MCF 10A (cell line): ENCODE measurements at places on chromosomes 2 and 18. TPM values are rescaled to one million over a fixed set of nuclear protein-coding genes. Genes with fewer than 3 reads are reported as not detected.

DNA sequence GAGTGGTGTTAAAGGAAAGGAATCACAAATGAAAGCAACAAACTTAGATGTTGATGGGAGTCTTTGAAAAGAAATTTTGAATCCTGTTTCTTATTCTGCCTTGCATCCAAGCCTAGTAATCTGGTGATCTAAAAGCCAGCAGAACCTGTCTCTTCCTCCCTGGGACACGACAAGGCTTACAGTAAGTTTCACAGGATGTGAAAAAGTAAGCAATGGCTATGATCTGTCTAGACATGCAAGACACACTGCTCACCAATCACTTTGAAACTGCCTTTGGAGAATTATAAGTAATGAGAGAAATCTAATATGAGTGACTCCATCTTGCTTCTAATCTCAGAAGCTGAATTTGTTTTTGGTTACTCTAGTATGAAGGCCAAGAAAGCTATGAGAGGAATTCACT lies 103.7 kb downstream of the KCNH7 start:
- no peak overlapping the region for H3K27ac ChIP-seq
- no peak overlapping the region for H3K4me3 ChIP-seq
- peaks cover 27% of the 10 kb centered on the region for H3K27me3 ChIP-seq
- H3K36me3 ChIP-seq = no peaks in the 10 kb centered on the region
- DNase-seq = no peak
- no peaks in the 10 kb centered on the region for H3K4me1 ChIP-seq

GRCh38 chr18:25167612-25168410 lies 184.2 kb downstream of the ZNF521 start:
- H3K4me3 ChIP-seq = no peak overlapping the region
- no peaks in the 10 kb centered on the region for H3K27me3 ChIP-seq
- DNase-seq = no peak
- no peak overlapping the region for H3K27ac ChIP-seq

GRCh38 chr2:122390406-122390805 lies 635.0 kb downstream of the TSN start:
- H3K4me3 ChIP-seq = no peak overlapping the region
- H3K4me1 ChIP-seq = peaks cover 23% of the 10 kb centered on the region
- H3K27me3 ChIP-seq = no peaks in the 10 kb centered on the region
- H3K27ac ChIP-seq = peak overlapping the region; percentile 73

Gene COLEC11
- total RNA-seq = not detected in 2 replicates

Gene C2orf78
- total RNA-seq = not detected in 2 replicates
